ENCODE measurements at places on chromosomes 5 and 9.
A peak's percentile ranks its signal among the peaks of the same experiment; 100 is the strongest.

DNA sequence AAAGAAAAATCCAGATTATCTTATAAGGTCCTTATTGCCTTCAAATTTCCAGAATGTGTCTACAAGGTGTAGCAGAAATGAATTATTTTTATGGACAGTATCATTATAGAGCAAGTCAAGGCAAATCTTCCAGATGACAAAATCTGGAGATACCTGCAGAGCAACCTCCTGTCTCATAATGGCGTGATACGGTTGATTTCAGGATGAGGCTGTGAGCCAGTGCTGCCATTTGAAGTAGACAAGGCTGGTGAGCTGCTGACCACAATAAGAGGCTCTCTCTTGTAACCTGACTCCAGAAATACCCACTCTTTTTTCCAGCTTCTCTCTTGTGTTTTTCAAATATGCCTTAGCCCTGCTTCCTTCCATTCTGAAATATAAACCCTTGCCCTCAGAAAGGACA, 108.2 kb downstream of the HTR1A start:
- DNase-seq: peak; percentile 24

GRCh38 chr5:61332358-61332749, 296 bp downstream of the ZSWIM6 start:
- peak; percentile 79 for DNase-seq

- DNase-seq: no peak
These were observed 145.2 kb downstream of the RORB start for GRCh38 chr9:74642376-74642775.

DNA sequence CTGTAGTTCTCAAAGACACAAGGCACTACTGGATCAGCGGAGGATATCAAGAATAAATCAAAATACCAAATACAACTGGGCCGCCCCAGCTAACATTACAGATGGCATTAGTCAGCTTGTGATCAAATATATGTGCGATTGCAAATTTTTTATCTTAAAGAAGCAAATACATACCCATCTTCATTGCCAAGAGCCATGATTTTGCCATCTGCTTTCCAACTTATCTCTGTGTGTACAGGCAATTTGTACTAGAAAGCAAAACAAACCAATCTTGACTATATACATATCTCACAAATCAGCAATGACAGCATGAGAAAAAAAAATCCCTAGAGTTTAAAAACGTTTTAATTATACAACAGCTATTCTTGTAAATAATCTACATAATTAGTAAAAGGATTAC, 20.3 kb downstream of the GEMIN5 start:
- no peak for DNase-seq

GRCh38 chr5:139746691-139747582, 48.7 kb upstream of the PSD2 start:
- no peak for DNase-seq

GRCh38 chr9:129939431-129939830, 103.6 kb downstream of the FNBP1 start:
- no peak for DNase-seq

DNA sequence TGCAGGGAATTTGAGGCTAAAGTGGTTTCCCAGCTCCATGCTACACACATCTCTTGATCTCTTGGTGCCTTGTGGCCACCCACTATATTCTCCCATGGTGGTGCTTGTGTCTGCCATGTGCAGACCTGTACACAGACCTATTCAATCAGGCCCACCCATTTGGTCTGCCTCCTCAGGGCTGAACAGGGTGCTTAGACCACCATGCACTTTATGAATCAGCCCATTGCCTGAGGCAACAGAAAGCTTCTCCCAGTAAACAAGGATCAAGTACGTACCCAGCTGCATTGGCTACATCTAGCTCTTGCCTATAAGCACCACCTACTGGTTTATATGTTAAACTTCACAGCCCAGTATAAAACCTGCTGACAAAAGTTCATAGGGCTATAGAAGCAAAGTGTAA, 664.3 kb upstream of the EDIL3 start:
- peak; percentile 55 for DNase-seq

- peak; percentile 80 for DNase-seq
These were observed 3.9 kb upstream of the GNAQ start for GRCh38 chr9:78035383-78035993.

DNA sequence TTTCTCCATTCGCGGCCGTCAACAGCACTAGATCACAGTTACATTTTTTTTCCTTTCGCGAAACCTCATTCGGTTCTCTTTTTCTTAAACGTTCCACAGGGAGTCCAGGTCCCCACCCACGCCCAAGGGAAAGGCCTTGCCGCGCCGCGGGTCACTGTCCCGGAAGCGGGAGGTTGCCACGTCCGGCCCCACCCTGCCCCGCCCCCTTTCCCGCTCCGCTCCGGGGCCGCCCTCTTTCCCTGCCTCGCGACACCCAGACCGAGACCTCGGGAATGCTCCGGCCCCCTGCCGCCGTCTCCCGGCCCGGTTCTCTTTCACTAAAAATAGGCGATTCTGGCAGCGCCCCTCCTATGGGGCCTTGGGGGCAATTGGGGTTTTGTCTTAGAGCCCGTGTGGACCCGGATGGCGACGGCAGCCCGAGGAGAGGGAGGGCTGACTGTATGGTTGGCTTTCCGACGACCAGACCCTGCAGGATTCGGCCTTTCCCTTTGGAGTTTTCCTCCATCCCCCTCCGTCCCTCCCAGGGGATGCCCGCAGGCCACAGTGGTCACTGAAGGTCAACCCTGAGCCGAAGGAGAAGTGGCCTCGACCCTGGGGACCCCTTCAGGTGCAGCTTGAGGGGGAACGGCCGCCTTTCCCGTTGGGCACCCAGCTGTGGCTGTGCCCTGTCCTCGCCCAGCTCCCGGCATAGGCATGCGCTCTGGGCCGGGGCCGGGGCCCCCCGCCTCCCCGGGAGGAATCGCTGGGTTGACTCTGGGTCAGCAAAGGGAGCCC, 2.8 kb upstream of the RACK1 start:
- DNase-seq: peak; percentile 84

DNA sequence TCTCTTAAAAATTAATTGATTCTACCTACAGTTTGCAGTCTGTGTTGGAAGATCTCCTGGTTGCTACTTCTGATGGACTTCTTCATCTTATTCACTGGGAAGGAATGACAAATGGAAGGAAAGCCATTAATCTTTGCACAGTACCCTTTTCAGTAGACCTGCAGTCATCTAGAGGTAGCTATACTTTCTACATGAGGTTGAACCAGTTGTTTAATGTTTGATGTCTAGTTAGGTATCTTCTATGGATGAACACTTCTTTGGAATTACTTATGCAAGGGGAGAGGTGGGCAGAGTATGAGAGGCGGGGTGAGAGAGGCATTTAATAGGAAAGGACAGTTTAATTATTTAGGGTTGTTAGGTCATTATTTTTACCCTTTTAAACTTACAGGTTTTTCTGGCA, 91.2 kb downstream of the RIC1 start:
- no peak for DNase-seq

DNA sequence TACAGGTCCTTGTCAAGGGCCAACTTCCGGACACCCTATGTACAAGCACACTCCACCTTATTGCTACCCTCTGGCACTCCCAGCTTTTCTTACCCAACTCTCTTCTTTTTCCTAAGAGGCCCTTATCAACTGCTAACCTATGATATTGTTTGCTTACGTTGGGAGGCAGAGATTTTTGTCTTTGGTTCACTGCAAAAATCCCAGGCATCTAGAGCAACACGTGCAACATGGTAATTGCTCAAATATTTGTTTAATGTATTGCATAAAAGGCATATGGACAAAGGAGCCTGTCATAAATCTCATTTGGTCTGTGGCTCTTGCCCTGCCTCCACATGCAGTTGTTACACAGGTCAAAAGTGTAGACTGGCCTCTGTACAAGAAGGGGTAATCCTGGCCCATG, 35.8 kb upstream of the ATP10B start:
- DNase-seq: no peak

- DNase-seq: no peak
These were observed 5.2 kb upstream of the GCNT4 start for GRCh38 chr5:75057561-75057960.

GRCh38 chr9:124676159-124676551, 95.0 kb downstream of the NR6A1 start:
- DNase-seq: no peak

DNA sequence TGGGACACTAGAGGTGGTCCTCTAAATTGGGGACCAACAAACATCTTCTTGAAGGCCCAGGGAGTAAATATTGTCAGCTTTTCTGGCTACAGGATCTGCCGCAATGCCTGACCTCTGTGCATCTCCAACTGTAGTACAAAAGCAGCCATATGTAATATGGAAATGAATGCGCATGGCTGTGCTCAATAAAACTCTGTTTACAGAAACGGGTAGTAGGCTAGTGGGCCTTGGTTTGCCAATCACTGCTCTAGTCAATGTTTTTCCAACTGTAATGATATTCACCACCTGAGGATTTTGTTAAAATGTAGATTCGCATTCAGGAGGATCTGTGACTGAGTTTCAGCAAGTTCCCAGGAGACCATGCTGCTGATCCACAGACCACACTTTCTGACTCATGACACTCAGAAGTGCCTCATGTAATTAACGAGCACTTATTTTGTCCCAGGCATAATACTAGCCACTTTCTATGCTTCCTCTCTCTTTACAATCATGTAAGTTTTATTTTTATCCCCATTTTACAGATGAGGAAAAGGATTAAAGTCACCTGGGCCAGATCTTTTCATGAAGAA, 96.9 kb downstream of the MED27 start:
- no peak for DNase-seq

DNA sequence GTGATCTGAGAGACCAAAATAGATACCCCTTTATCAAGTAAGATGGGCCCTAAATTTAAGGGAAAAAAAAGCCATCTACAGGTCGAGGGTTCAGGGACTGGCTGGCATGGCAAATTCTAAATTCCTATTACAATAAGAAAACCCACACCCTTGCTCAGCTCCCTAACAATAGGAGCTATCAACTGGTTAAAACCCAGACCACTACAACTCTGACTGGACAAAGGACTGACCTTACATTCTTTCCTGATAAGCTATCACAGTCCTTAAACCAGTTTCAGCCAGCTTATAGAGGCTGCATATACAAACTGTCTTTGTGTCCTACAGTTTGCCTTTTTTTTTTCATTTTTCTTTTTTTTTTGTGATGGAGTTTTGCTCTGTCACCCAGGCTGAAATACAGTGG, 803.6 kb downstream of the NR2F1-AS1 start:
- DNase-seq: peak; percentile 47

DNA sequence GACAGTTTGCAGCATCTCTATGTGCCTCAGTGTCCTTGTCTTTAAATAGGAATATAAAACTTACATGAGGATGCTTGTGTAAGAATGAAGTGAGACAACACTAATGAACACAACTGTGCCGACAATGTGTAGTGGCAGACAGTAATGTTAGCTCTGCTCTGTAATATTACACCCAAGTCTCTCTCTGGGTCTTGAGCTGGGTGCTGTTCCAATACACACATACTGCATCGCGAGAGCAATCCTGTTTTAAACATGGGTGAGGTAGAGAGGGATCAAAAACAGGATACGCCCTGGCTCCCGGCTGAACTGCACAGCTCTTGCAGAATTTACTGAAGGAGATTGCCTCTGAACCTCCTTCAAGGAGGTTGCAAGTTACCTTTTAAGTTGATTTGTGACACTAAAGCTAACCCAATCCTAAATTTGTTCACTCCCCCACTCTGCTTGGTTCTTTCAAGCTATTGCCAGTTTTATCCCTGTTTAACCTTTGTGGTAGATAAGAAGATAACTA, 155.2 kb upstream of the ISL1 start:
- DNase-seq: peak; percentile 9

- DNase-seq: no peak
These were observed 157.8 kb upstream of the FTMT start for GRCh38 chr5:121693864-121694263.

GRCh38 chr9:88291856-88292255, 96.4 kb upstream of the SPIN1 start:
- DNase-seq: no peak

- DNase-seq: no peak
These were observed 685.6 kb downstream of the EFNA5 start for GRCh38 chr5:106985174-106985573.

- peak; percentile 65 for DNase-seq
These were observed 499.2 kb downstream of the BNC2 start for GRCh38 chr9:16371306-16371705.

- no peak for DNase-seq
These were observed 1025.4 kb upstream of the ACO1 start for GRCh38 chr9:31359071-31359470.

DNA sequence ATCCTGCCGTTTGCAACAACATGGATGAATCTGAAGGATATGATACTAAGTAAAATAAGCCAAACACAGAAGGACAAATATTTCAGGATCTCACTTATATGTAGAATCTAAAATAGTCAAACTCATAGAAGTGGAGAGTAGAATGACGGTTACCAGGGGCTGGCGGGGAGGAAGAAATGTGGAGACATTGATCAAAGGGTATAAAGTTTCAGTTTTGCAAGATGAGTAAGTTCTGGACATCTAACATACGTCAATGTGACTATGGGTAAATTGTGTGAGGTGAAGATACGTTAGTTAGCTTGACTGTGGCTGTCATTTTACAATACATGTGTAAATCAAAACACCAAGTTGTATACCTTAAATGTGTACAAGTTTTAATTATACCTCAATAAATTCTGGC, 200.3 kb downstream of the SNX18 start:
- no peak for DNase-seq

DNA sequence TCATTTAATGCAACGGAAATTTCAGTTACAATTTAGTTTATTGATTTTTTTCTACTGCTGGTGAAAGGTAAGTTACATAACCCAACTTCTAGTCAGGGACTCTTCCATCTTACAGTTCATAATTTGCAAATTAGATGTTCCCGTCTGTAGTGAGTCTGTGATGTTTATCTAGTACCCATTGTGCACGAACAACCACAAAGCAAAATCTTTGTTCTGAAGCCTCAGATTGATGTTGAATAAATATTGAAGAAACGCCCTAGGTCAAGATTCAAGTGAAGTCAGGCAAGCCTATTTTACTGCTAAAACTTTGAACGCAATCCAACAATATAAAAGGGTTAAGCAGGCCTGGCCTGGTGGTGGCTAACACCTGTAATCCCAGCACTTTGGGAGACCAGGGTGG, 43.1 kb downstream of the BASP1 start:
- no peak for DNase-seq

DNA sequence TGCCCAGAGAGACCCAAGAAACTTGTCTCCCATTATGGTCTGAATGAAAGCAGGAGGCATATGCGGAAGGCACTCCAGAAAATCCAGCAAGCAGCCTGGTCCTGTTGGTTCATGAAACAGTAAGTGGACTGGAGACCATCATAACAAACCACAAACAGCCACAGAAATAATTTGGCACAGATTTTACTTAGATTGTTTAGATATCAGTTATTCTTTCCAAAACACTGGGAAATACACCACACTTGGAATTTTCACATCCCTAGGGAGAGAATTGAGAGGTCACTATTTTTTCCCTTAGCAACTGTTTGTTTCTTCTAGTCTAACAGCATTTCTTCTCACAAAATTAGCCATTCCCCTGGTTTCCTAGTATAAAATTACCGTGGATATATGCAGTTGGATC, 300.8 kb downstream of the OSTF1 start:
- DNase-seq: no peak

DNA sequence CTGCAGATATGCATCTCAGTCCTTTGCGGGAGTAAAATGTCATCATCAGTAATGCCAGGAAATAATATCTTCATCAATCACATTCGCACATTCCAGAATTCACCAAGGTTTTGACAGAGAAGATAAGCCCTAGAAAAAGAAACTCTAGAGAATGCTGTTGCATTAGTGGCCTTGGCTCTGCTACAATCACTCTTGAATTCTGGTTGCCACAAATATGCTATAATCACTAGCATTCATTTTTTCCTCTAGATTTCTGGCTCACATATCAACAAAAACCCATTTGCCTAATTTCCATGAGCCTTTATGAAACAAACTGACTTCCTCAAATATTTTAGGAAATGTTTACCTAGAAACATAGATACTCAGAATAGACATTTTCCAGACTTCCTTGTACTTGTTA, 653.4 kb downstream of the ANXA1 start:
- no peak for DNase-seq

GRCh38 chr5:59420596-59420995, 472.9 kb downstream of the PDE4D start:
- no peak for DNase-seq

All from neural progenitor cell (in vitro differentiated cells).